ENCODE measurements at places on chromosomes 3 and 15. TPM values are rescaled to one million over a fixed set of nuclear protein-coding genes. Genes with fewer than 3 reads are reported as not detected.

GRCh38 chr3:42119561-42120355 lies 28.6 kb downstream of the TRAK1 start:
- peaks cover 20% of the 10 kb centered on the region for H3K4me1 ChIP-seq
- no peak for DNase-seq
- H3K36me3 ChIP-seq = no peaks in the 10 kb centered on the region
- no peak overlapping the region for H3K27ac ChIP-seq
- H3K27me3 ChIP-seq = no peaks in the 10 kb centered on the region

DNA sequence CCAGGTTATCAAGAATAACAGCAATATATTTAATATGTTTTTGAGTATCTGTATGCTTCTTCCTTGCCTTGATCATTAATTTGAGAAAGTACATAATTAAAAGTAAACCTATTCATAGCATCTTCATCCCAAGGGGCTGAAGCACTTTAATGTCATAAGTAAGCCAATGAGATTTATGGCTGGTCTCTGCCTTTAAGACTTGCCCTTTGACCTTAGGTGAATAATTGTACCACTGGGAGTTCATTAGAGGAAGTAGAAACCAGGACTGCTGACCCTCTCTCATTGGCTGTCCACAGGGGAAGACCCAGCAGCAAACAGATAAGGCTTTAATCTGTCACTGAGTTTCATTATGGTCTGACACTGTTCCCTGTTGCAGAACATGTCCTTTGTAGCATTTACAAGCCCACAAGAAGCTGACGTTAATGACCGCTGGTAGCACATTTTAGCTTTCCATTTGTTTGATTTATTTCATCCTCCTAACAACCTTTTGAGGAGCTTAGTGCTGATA lies 16.3 kb upstream of the ERC2 start:
- H3K27ac ChIP-seq = no peak overlapping the region
- no peaks in the 10 kb centered on the region for H3K27me3 ChIP-seq
- DNase-seq = no peak
- no peaks in the 10 kb centered on the region for H3K36me3 ChIP-seq
- H3K4me1 ChIP-seq = no peaks in the 10 kb centered on the region
- no peak overlapping the region for H3K4me3 ChIP-seq

- H3K27ac ChIP-seq = no peak overlapping the region
- no peak for DNase-seq
- H3K4me3 ChIP-seq = no peak overlapping the region
- H3K27me3 ChIP-seq = no peaks in the 10 kb centered on the region
Measured at GRCh38 chr3:94173673-94174434, 111.0 kb downstream of the NSUN3 start.

- no peak for DNase-seq
- H3K4me3 ChIP-seq = peak overlapping the region; percentile 43
- no peaks in the 10 kb centered on the region for H3K36me3 ChIP-seq
- H3K4me1 ChIP-seq = peaks cover 22% of the 10 kb centered on the region
Measured at GRCh38 chr3:46700772-46701171, 420 bp upstream of the TMIE start.

- peaks cover 7% of the 10 kb centered on the region for H3K36me3 ChIP-seq
- no peaks in the 10 kb centered on the region for H3K4me1 ChIP-seq
- H3K4me3 ChIP-seq = no peak overlapping the region
- no peaks in the 10 kb centered on the region for H3K27me3 ChIP-seq
Measured at GRCh38 chr3:49316696-49317457, 23.0 kb downstream of the USP4 start.

DNA sequence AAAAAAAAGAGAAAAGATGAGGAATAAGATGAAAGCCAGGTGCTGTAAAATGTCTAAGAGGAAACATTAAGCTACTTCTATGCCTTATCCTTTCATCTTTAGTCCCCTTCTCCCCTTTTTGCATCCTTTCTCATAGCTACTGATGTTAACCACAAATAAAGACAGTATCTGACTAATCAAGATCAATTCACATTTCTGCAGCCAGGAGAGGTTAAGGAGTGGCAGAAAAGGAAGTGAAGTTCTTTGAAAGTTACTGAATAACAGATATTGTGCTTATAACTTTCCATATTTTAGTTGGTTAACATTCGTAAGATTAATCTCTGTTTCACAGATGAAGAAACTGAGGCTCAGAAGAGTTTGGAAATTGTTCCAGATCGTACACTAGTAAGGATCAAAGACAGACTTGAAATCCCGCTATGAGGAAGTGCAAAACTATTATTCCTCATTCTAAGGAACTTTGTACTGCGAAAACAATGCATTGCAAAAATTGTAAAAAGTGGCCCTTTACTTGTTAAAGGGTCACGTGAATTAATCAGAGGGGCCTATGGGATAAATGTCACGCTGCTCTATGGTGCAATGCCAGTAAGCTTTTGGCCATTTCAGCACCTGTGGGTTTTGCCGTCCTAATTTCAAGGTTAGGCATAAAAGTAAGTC lies 117.7 kb upstream of the GRM7 start:
- no peaks in the 10 kb centered on the region for H3K27me3 ChIP-seq
- H3K36me3 ChIP-seq = peaks cover 1% of the 10 kb centered on the region
- no peak for DNase-seq
- no peaks in the 10 kb centered on the region for H3K4me1 ChIP-seq
- no peak overlapping the region for H3K4me3 ChIP-seq
- H3K27ac ChIP-seq = no peak overlapping the region

DNA sequence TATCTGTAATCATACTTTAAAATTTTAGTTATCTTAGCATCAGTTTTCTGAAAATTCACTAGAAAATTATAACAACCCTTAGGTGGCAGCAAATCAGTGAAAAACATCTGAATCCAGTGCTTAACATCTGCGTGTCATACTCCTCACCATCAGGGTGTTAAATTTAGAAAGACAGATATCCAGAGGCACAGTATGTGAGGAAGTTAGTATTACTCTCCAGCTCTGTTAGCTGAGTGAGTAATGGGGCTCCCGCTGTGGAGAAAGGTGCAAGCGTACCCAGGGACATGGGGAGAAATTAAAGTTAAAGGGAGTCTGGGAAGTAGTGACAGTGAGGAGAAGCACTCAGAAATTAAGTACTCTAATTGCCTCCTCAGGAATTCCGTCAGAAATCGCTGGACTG lies 50.9 kb downstream of the CEP63 start:
- no peaks in the 10 kb centered on the region for H3K27me3 ChIP-seq
- no peak overlapping the region for H3K27ac ChIP-seq
- peaks cover 4% of the 10 kb centered on the region for H3K36me3 ChIP-seq

DNA sequence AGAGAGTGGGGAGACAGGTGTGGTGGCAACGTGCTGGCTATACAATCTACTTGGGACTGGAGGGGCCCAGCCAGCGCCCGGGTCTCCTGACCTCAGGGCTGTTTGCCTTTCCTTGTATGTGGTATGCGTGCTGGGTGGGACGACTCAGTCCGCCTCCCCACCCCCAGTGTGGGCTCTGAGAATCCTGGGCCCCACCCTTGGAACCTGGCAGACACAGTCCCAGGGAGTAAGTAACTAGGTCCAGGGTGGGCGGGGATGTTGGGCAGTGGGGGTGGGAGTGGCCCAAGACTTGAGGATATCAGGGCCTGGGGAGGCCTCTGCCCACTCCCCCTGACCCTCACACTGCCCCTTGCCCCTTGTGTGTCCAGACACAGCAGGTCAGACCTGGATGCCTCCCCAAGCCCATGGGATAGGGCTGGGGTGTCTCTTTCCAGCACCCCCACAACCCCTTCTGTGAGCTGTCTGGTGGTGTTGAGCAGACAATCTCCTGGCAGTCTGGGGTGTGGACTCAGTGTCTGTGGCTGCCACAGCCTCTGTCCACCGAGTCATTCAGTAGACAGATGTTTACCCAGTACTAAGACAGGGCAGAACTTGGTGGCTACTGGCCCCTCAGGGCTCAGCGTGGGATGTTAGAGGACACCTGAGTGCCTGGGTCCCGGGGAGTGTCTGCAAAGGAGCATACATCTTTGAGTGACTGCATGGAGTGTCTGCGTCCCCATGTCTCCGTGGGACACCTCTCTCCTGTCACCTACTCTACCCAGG lies 1.3 kb downstream of the CHST13 start:
- no peaks in the 10 kb centered on the region for H3K36me3 ChIP-seq
- no peak for DNase-seq
- H3K4me3 ChIP-seq = peak overlapping the region; percentile 67

GRCh38 chr3:183576487-183577107 lies 21.1 kb upstream of the KLHL6 start:
- DNase-seq = no peak
- no peak overlapping the region for H3K4me3 ChIP-seq
- peaks cover 8% of the 10 kb centered on the region for H3K27me3 ChIP-seq
- H3K36me3 ChIP-seq = no peaks in the 10 kb centered on the region
- H3K27ac ChIP-seq = no peak overlapping the region
- peaks cover 25% of the 10 kb centered on the region for H3K4me1 ChIP-seq

- no peak overlapping the region for H3K27ac ChIP-seq
- no peaks in the 10 kb centered on the region for H3K36me3 ChIP-seq
- no peak overlapping the region for H3K4me3 ChIP-seq
- no peaks in the 10 kb centered on the region for H3K27me3 ChIP-seq
Measured at GRCh38 chr15:77748078-77749064, 115.7 kb upstream of the LINGO1 start.

GRCh38 chr3:161987933-161988332 lies 491.3 kb downstream of the OTOL1 start:
- no peak for DNase-seq
- no peak overlapping the region for H3K4me3 ChIP-seq
- H3K27me3 ChIP-seq = no peaks in the 10 kb centered on the region
- H3K4me1 ChIP-seq = no peaks in the 10 kb centered on the region
- H3K27ac ChIP-seq = no peak overlapping the region
- H3K36me3 ChIP-seq = no peaks in the 10 kb centered on the region

DNA sequence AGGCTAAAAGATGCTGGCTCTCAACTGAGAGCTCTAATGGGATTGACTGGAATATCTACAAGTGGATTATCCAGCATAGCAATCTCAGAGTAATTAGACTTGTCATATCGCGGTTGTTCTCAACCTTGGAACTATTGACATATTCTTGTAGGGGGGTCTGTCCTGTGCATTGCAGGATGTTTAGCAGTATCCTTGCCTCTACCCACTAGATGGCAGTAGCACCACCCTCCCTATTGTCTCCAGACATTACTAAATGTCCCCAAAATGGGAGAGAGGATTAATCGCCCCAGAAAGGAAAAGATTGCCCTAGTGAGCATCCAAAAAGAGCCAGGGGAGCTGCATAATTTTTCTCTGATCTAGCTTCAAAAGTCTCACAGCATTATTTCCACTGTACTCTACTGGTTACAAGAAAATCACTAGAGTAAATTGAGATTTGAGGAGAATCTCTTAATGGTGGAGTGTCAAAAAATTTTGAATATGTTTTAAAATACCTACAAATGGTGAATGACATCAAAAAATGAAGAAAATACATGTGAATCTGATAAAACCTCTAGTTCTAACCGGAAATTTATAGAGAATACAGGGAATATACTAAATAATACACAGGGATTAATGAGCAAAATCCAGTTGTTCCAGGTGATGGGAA lies 388.2 kb upstream of the AGTR1 start:
- H3K4me3 ChIP-seq = no peak overlapping the region
- no peaks in the 10 kb centered on the region for H3K27me3 ChIP-seq
- no peak overlapping the region for H3K27ac ChIP-seq
- DNase-seq = peak; percentile 11
- no peaks in the 10 kb centered on the region for H3K4me1 ChIP-seq

DNA sequence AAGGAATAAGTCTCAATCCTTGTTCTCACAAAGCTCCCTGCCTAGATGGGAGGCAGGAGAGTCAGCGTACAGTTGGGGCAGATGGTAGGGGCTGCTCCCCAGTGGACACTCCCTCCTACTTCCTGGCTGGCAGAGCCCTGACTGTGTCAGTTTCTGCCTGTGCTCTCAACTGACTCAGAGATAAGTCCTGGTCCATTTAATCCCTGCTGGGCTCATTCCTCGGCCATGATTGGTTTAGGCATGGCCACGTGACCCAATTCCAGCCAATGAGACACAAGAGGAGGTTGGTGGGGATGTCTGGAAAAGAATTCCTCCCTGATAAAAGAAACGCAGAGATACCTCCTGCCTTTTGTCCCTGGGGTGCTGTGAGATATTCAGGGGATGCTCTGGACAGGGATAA lies 118.1 kb upstream of the SLC6A11 start:
- H3K4me1 ChIP-seq = peaks cover 8% of the 10 kb centered on the region
- no peak for DNase-seq
- no peaks in the 10 kb centered on the region for H3K36me3 ChIP-seq

DNA sequence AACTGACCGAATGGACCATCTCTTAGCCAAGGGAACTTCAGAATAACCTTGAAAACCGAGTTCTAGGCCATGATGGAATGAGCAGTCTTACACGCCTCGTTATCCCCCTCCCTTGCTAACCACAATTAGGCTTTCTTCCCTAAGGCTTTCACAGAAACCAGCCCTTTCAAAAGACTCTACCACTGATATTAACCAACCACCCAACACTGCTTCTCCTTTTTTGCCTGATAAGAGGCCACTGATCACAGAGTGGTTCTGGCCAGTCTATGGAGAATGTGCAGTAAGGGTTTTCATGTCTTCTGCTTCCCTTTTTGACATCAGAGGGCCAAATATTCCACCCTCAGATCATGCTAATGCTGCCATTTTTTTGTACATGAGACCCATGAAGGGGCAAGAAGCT lies 59.3 kb downstream of the MCF2L2 start:
- H3K27me3 ChIP-seq = no peaks in the 10 kb centered on the region
- no peak overlapping the region for H3K27ac ChIP-seq
- H3K4me1 ChIP-seq = peaks cover 56% of the 10 kb centered on the region
- H3K36me3 ChIP-seq = no peaks in the 10 kb centered on the region
- DNase-seq = no peak

DNA sequence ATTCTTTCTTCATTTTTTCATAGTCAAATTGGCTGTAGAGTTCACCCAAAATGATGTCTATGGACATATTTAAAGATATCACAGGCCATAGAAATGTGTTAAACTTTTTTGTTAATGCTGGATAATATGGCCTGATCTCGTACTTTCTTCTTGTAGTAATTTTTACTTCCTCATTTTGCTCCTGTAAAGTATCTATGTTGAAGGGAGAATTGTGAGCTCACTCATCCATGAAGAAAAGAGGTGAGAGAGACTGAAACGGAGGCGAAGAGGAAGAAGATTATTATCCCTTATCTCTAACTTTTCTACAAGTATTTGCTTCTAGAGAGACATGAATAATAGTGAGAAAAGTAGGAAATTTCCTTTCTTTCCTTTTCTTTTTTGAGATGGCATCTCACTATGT lies 613.8 kb upstream of the TBL1XR1 start:
- H3K4me1 ChIP-seq = peaks cover 40% of the 10 kb centered on the region
- no peaks in the 10 kb centered on the region for H3K36me3 ChIP-seq
- DNase-seq = no peak
- no peak overlapping the region for H3K27ac ChIP-seq
- no peaks in the 10 kb centered on the region for H3K27me3 ChIP-seq

DNA sequence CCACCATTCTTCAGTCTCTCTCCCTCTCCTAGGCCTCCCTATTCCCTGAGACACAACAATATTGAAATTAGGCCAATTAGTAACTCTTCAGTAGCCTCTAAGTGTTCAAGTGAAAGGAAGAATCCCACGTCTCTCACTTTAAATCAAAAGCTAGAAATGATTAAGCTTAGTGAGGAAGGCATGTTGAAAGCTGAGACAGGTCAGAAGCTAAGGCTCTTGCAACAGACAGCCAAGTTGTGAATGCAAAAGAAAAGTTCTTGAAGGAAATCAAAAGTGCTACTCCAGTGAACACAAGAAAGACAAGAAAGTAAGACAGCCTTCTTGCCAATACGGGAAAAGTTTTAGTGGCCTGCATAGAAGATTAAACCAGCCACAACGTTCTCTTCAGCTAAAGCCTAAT lies 41.3 kb downstream of the PPM1L start:
- H3K4me3 ChIP-seq = no peak overlapping the region
- no peak for DNase-seq
- H3K36me3 ChIP-seq = peaks cover 2% of the 10 kb centered on the region

EPHB1 gene
- total RNA-seq = 0.43 TPM

FANCD2OS gene
- total RNA-seq = not detected

GRK7 gene
- total RNA-seq = not detected

ZBTB47 gene
- total RNA-seq = 0.55 TPM

SPATA12 gene
- total RNA-seq = not detected
